ENCODE measurements at places on chromosomes 13 and 19.

- DNase-seq, result no peak
These were observed 6.5 kb downstream of the LRRC8E start for GRCh38 chr19:7894612-7895309.

GRCh38 chr19:28009696-28010095 lies 1203.3 kb downstream of the UQCRFS1 start:
- DNase-seq, result no peak

GRCh38 chr19:4909156-4909896 lies at the start of gene UHRF1:
Gene UHRF1, plus strand, starts transcription at chr19:4909501. Its CDS starts 1,385 bp downstream, at chr19:4910886.
- DNase-seq, result peak; percentile 74

DNA sequence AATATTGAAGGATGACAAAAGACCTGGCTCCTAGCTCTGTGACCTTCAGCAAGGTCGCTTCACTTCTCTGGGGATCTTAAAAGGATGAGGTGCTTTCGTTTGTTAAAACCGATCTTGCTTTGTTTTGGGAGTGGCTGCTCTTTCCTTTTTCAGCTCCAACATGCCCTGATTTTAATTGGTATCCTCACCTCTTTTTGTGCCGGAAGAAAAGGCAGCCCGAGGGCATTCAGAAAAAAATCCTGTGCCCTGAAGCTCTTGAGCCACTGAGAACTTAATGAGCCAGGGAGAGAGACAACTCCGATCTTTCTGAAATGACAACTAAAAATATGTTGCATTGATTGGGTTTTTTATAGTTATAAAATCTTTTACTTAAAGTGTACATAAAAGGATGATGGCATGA lies 19.4 kb downstream of the CLDN10 start:
- DNase-seq, result no peak

GRCh38 chr19:40702337-40703012 lies 12.0 kb upstream of the NUMBL start:
- peak; percentile 24 for DNase-seq

DNA sequence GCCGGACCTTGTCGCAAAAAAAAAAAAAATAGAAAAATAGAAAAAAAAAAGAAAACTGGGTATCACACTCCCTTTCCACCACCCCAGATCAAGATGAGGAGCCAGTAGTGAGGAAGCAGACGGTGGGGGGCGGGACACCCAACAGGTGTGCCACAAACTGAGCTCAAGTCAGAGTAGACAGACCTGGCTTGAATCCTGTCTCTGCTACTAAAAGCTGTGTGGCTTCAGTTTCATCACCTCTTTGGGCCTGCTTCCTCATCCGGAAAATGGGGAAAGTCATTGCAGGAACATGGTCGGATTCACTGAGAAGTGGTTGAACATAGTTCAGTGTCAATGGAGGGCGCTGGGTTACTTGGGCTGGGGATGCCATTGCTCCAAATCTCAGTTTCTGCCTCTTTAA lies 2.9 kb downstream of the HIF3A start:
- DNase-seq, result no peak

GRCh38 chr13:109816112-109816807 lies 29.9 kb upstream of the IRS2 start:
- DNase-seq, result no peak

DNA sequence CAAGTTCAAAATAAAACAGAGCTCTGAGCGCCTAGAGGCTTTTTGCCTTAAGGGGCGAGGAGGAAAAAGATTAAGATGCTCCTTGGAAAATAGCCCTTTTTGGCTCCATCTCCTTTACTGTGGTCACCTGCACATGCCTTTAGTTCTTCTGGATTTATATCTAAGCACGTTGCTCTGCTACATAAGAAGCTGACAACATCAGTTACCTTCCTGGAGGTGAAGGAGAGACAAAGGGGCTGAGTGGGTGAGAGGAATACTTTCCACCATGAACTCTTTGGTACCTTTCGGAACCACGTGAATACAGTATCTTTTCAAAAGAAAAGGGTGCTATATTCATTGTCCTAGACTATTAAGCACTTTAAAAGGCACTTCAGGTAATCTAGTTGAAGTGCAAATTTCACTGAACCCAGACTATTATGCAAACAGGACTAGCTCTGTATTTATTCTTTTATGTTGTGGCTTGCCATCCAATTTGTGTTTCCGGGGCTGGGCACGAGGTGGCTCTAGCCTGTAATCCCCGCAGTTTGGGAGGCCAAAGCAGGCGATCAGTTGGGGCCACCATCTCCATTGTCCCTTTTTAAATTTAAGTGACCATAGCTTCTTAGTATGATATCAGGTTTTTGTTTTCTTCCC lies 201.5 kb downstream of the TM9SF2 start:
- no peak for DNase-seq

- DNase-seq, result no peak
These were observed 218.1 kb downstream of the KCTD12 start for GRCh38 chr13:76668141-76668540.

DNA sequence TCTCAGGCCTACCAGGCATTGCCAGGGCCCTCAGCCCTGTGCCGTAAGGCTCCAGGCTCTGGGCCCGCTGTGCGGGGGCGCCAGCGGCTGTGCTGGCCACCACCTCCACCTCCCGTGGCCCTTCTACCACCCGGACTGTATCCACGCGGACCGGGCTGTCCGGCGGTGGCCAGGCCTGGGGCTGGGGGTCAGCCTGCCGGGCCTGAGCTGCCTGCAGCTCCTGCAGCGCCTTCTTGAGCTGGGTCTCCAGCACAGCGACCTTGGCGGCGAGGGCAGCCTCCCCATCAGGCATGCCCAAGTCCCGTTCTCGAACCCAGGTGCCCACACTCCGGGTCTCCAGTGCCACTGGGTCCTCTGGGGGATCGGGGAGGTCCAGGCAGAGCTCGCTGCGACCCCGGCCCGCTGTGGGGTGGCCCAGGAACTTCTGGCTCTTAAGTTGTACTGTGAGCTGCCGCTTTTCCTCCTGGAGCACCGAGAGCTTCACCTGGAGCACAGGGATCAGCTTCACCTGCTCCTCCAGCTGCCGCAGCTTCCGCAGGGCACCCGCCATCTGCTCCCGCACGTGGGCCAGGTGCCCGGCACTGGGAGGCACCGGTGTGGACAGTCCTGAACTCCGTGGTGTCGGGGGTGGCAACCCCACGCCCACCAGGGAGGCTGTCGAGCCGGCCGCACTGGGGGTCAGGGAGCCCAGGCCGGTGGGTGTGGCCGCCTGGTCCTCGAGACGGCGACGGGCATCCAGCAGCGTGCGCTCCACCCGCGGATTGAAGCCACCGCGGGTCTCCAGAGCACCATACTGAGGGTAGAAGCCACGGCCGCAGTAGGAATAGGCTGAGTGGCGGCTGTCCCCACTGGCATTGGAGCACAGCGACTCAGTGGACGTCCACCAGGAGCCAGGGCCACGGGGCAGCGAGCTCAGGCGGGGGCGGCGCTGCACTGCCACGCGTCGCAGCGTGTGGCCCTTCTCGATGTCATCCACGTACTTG lies 4.1 kb downstream of the KANK2 start:
- no peak for DNase-seq

- no peak for DNase-seq
These were observed 16.0 kb upstream of the SEMA6B start for GRCh38 chr19:4575267-4576015.

- no peak for DNase-seq
These were observed 1628.2 kb upstream of the SLC10A2 start for GRCh38 chr13:104694397-104694796.

DNA sequence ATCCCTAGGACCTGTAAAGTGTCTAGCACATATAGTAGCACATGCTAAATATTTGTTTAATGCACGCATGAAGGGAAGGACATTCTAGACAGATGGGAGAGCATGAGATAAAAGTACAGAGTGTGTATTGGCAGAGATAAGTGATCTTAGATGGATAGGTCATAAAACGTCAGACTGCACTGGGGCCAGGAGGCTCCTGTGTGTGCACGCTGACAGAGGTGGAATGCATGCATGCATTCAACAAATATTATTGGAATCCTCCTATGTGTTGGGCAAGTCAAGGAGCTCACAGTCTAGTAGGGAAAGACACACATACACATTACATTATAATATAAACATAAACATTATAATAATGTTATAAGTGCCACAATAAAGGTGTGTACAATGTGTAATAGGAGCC lies 73.3 kb downstream of the FGF9 start:
- DNase-seq, result no peak

DNA sequence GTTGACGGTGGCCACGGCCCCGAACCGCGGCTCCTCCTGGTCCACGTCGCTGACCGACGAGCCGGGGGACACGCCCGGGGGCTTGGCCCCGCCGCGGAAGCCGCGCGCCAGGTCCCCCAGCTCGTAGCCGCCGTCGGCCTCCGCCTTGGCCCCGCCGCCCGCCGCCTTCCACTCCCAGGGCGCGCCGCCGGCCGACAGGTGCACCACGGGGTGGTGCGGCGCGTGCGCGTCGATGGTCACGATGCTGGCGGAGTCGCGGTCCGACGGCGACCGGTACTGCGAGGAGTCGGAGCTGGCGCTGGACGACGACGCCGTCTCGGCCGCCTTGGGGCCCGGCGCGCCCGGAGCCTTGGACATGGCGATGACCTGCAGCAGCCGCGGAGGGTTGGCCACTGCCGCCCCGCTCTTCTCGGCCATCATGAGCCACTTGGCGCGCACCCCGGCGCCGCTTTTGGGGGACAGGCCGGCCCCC lies 9.0 kb downstream of the PLPPR3 start:
- no peak for DNase-seq

- no peak for DNase-seq
These were observed 15.9 kb downstream of the NHLRC3 start for GRCh38 chr13:39054112-39054511.

DNA sequence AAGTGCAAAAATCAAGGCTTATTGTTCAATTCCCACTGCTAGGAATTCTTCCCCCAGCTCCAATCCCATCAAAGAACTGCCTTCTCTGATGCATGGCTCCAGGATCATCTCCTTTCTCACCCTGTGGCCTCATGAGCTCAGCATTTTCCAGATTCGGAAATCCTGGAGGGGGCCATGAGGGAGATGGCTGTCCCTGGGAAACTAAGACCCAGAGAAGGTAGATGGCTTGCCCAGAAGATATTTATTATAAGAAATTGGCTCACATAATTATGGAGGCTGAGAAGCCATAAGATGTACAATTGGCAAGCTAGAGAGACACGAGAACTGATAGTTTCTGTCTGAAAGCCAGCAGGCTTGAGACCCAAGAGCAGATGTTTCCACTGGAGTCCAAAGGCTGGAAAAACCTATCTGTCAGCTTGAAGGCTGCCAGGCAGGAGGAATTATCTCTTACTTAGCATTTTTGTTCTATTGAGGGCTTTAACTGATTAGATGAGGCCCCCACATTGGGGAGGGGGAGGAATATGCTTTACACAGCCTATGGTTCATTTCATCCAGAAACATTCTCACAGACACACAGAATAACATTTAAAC lies 58.6 kb downstream of the GADD45B start:
- DNase-seq, result no peak

GRCh38 chr13:108962654-108963053 lies 333.2 kb downstream of the MYO16 start:
- peak; percentile 57 for DNase-seq

GRCh38 chr13:37457612-37458011 lies 141.0 kb downstream of the POSTN start:
- DNase-seq, result no peak

GRCh38 chr13:99605420-99606323 lies 104.4 kb downstream of the TM9SF2 start:
- peak; percentile 69 for DNase-seq

GRCh38 chr13:79796136-79796535 lies 315.2 kb downstream of the NDFIP2 start:
- no peak for DNase-seq

DNA sequence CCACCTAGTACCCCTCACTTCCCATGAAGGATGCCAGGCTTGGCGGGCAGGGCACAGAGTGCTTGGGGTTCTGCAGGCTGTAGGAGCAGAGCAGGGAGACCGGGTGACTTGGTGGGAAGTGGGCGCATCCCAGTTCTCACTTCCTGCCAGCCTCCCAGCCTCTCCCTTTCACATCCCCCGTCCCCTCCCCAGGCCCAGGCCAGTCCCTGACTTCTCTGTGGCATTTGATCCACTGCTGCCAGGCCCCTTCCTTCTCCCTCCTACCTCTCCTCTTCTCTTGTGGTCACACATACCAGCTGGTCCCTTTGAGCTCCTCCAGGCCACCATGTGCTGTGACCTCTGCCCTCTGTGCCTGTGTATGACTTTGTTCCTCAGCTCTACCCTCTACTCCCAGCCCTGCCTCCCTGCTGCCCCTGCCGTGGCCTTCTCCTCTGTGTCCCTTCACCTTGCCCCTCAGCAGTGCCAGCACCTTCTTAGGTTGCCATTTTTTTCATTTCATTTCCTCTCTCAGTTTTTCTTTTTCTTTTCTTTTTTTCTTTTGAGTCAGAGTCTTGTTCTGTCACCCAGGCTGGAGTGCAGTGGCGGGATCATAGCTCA lies 19.5 kb downstream of the MYO1F start:
- DNase-seq, result no peak

DNA sequence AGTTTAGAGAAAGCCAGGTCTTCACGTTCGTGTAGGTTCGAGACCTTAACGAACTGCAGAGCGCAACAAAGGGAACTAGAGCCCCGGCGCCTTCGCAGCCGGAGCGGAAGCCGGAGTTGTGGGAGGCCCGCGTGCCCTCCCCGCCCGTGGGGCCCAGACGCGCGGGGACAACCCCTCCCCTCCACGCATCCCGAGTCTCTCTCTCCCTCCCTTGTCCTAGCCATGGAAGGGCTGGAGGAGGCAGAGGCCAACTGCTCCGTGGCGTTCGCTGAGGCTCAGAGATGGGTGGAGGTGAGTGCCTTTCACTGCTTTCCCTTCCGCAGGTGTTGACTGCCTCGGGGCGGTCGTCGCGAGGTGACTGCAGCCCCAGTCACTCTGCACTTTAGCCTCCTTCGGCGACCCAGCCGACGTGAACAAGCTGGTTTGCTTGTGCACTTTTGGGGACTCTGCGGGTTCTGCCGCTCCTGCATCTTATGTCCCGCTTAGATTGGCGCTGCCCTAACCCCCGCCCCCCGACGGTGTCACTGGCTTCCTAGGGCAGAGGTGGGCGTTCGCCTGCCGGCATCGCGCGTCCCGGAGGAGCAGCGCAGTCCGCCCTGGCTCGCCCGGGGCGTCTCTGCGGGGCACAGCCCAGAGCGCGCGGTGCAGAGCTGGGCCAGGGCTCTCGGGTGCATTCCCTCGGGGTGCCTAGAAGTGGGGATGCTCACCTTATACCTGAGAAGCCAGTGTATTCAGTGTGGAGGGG lies 478 bp downstream of the LMO7 start:
- DNase-seq, result peak; percentile 11

DNA sequence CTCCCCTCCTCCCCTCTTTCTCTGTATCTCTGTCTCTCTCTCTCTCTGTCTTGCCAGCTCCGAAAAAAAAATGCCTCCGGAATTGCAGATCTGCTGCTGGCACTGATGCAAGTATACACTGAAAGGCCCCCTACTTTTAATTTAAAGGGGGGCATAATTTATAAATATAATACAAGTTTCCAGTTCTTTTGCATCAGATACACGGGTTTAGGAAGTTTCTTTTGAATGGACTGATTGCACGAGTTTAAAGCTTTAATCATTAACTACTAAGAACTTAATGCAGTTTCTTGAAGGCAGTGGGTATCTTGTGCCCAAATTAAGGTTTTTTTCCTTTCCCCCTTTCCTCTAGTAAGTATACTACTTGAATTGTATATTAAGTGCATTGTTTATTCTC lies 1.4 kb downstream of the FGF9 start:
- DNase-seq, result no peak

- DNase-seq, result no peak
These were observed 314.6 kb downstream of the LIG4 start for GRCh38 chr13:107900775-107901174.

Measured in hematopoietic multipotent progenitor cell treated with erythropoietin and hydrocortisone succinate and interleukin-3 and kit ligand, for 8 days (in vitro differentiated cells).